Fibroblast of skin of scalp (primary cell): ENCODE measurements at places on chromosomes 4 and X.

- DNase-seq: no peak
Measured at GRCh38 chr4:157832596-157832995, 340.2 kb downstream of the GASK1B start.

DNA sequence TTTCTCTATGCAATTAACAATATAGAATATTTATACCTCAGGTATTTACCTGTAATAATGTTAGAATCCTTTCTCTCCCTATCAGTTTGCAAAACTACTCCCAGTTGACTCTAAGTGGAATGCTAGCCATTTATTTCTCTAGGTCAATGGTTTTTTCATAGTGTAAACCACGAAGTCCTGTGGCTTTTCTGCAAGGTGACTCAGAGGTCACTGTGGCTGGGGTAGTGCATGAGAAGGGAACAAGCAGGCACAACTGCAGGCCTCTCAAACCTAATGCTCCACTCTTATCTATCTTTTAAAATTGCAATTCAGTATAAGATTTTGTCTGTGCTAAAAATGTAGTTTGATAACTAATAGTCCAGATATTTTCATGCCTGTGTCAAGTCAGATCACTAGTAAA lies 159.4 kb downstream of the ANTXR2 start:
- DNase-seq: peak; percentile 40

DNA sequence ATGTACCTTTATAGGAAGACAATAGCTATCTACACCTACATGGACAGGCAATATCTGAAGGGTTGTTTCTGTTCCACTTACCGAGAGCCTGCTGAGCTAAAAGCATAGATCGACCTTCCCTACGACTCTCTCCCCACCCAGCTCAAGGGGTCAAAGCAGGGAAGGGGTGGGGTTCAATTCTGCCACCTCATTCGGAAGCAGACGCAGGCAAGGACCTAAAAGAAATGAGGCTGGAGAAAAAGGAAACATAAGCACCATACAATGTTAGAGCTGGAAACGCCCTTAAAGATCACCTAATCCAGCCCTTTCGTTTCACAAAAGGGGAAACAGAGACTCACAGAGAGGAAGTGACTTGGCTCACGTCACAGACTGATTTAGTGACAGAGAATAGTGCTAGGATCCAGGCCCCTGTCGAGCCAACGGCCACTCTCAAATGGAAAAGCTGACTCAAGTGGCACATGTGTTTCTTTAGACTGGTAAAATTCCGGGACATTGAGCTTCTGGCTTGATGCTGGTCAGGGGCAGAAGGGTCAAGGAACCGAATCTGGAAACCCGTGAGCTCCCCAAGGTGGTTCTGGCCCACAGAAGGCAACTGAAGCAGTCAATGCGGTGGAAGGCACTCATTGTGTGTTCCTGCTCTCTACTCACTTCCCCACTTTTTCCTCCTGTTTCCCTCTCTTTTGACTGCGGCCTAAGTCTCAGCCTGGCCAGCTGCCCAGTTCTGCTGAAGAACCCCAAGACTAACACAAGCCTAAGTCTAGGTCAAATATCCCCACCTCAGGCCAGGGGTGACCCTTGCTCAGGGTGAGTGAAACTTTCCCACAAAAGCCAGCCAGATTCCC lies 7.5 kb downstream of the SEPTIN6 start:
- DNase-seq: peak; percentile 23

DNA sequence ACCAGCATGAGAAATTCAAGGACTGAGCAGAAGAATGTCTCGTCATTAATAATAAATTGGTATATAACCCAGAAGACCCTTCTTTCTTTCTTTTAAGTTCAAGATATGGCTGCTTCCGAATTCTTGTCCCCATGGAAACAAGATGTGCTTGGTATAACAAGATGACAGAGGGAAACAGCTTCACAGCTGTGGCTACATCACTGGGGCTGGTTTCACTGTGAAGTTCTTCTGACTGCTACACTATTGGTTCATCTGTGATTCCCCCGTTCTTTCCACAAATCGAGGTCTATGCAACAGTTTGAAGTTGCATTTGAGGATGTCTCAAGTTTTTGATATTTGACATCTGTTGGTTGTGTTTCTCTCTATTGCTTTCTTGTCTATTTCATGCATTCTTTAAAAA lies 12.3 kb upstream of the DTHD1 start:
- DNase-seq: no peak

DNA sequence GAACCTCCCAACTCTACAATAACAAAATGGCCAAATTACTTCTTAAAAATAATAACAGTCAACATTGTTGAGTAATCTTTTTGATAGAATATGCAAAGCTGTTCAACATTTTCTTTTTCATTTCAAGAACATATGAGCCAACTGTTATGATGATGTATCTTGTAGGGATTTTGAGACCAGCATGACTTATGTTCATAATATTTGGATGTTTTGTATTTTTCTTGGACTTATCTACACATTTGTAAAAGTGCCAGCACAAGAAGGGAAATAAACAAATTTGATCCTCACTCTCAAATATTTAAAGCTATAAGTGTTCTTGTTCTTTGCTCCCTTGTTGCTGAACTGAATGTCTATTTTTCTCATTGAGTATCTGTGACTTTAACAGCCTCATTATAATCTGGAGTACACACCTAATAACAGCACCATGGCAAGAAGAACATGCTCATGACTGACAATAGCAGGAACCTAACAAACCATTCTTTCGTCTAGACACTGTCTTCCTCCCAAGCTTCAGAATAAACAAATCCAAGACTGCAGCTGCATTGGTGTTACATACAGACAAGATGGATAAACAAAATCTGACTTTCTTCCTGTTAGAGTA lies 1049.7 kb downstream of the FAT4 start:
- DNase-seq: peak; percentile 28

GRCh38 chr4:77734928-77735327 lies 84.2 kb downstream of the CNOT6L start:
- peak; percentile 52 for DNase-seq

- DNase-seq: no peak
Measured at GRCh38 chrX:9884031-9884779, 83.0 kb upstream of the CLDN34 start.

DNA sequence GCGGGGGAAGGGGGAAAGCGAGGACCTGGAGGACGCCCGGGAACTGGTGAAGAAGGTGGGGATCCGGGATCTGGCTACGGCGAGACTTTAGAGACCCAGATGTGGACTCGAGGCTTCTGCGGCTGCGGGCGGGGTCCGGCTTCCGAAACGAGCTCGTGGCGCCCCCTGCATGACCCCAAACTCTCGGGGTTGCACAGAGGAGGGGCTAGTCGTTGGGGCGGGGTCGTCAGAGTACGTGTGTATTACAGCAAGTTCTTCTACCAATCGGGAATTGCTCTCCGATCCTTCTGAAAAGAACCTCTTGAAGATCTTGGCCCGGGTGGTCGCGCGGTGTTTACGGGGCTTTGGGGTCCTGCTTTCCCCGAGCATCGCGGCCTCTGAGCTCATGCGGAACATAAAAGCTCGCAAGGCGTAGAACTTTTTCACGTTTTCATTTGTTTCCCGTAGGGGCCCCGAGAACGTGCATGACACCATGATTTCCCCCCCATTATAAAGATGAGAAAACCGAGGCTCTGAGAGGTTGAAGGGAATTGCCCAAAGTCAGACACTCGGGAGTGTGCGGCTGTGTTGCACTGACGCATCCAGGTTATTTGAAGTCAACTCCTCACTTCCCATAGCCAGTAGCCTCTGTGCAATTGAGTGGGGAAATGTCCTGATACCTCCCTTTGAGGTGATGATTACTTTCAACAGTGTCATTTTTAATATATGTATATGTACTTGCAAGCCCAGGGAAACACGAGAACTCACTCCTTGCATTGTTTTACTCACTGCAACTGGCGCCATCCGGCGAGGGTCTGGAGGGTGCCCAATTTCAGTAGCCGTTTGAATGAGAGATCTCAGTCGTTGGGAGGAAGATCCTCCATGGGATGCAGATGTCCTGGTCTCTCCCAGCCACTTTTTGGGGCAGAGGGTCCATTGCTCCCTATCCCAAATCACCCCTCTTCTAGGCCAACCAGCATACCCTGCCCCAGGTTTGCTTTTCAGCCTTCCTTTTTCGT lies at the start of gene BEND4:
Gene BEND4, minus strand, starts transcription at position 149 of the 998 bp plus-strand sequence. CDS start 512 bp downstream, outside the sequence.
- DNase-seq: no peak

DNA sequence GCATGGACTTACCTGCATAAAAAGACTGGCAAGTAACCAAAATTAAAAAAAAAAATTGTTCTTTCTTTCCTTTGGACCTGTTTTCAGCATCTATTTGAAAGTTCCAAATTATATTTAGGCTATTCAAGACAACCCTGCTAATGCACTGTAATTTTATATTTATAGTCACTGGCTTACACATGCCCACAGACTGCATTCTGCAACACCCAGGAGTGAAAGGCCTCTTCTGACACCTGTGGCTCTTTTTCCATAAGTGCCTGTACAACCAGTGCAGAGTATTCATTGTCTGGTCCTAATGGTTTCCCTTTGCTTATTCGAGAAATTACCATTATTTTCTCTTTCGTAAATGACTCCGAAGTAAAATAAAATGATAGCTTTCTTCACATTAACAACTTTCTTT lies 143.3 kb downstream of the RNF150 start:
- no peak for DNase-seq
